IPS-NIHi11 (cell line): ENCODE measurements at places on chromosomes 4 and X.
A peak's percentile ranks its signal among the peaks of the same experiment; 100 is the strongest.

- no peak for DNase-seq
Observed at GRCh38 chr4:186958726-186959350, 235.2 kb upstream of the FAT1 start.

DNA sequence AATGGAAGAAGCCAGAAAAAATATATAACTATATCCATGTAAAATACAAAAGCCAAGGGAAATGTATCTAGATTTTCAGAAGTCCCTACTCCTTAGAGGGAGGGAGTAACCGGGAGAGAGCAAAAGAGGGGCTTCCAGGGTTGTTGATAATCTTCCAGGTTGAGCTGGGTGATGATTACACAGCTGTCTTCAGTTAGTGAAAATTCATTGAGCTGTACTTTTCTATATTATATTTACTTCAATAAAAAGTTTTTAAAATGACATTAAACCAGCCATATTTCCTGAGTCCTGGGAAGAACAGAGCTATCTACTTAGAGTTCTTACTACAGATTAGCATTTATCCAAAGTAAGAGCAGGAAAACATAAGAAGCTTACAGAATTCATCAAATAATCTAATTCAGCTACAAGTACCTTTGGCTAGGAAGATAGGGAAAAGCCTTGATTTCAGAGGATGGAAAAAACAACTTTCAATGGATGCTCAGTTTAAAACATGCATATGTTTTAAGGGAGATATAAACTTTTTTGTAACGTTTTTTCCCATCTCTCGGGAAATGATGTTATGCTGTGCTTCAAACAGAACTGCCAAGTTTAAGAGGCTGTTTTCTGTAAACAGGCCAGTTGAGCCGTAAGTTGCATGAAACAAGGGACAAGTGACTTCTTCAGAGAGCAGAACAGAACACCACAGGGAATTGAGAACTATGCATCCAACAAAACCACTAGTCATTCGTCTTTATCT, 204.6 kb downstream of the SCFD2 start:
- no peak for DNase-seq

DNA sequence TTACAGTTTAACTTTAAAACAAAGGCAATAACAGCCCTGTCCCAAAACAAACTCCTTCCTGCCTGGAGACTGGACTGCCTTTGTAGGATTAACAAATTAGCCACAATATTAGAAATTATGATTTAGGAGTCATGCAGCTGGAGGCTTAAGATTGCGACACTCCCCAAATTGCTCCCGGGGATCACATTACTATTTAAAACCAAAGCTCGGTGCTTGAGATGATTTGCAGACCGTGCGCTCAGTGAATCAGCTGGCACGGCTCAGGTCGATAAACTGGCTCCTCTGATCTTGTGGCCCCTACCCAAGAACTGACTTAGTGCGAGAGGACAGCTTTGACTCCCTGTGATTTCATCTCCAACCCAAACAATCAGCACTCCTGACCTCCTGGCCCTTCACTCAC, 829.3 kb downstream of the NLGN4X start:
- DNase-seq = no peak

DNA sequence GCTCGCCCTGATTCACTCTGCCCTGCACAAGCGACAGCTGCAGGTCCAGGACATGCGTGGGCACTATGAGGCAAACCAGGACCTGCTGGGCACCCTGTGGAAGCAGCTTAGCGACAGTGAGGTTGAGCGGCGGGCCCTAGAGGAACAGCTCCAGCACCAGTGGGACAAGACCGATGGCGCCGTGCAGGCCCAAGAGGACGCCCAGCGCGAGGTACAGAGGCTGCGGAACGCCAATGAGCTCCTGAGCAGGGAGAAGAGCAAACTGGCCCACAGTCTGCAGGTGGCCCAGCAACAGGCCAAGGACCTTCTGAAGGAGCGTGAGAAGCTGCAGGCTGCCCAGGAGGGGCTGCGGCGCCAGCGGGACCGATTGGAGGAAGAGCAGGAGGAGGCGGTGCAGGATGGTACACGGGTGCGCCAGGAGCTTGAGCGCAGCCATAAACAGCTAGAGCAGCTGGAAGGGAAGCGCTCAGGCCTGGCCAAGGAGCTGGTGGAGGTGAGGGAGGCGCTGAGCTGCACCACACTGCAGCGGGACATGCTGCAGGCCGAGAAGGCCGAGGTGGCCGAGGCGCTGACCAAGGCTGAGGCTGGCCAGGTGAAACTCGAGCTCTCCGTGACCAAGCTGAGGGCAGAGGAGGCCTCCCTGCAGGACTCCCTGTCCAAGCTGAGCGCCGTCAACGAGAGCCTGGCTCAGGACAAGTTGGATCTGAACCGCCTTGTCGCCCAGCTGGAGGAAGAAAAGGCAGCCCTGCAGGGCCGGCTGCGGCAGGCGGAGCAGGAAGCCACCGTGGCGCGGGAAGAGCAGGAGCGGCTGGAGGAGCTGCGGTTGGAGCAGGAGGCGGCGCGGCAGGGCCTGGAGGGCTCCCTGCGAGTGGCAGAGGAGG, 12.8 kb downstream of the SMIM10L2A start:
- no peak for DNase-seq

GRCh38 chr4:19832411-19832810, 419.3 kb upstream of the SLIT2 start:
- DNase-seq = no peak

- DNase-seq = no peak
Observed at GRCh38 chr4:48698029-48698971, 81.8 kb downstream of the FRYL start.

GRCh38 chr4:109025471-109026076, 262.7 kb upstream of the ETNPPL start:
- no peak for DNase-seq

- DNase-seq = no peak
Observed at GRCh38 chrX:23373129-23373804, 38.6 kb downstream of the PTCHD1 start.

DNA sequence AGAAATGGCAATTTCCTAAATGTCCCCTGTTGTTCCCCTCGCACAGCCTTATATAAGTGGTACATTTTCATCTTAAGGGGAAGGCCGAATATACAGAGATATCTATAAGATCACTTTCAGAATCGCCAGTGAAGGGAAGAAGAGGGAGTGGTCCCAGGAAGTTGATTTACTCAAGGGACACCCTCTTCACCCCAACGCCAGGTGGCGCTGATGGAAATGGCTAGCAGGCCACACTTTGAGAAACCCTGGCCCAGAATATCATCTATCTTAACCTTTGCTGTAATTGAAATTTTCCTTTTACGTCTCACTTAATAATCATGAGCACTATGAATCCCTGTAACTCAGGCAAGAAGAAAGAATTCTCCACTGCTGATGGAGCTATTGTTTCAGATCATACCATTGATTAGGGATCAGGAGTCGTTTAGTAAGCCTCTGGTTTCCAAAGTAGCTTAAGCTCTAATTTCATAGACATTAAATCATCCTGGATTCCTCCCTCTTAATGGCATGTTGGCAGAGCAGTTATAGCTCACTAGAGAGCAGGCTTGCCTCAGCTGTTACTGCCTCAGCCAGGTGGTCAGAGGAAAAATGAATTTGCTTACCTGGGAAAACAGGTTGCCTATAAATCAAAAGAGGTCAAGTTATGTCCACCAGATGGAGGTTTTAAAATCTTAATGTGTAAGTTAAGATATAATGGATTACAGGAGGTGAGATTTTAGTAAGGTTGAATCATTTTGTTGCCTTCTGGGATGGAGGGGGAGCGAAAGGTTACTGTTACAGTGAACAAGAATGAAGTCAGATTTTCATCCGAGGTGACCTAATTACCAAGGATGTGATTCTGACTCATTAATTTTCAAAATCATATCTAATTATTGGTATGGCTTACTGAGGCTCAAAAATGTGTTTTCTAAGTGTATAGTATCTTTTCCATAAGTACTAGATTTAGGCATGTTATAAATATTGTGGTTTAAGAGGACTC, 941.2 kb upstream of the TENM3 start:
- peak; percentile 59 for DNase-seq

GRCh38 chr4:123244137-123244536, 152.5 kb upstream of the SPRY1 start:
- no peak for DNase-seq

DNA sequence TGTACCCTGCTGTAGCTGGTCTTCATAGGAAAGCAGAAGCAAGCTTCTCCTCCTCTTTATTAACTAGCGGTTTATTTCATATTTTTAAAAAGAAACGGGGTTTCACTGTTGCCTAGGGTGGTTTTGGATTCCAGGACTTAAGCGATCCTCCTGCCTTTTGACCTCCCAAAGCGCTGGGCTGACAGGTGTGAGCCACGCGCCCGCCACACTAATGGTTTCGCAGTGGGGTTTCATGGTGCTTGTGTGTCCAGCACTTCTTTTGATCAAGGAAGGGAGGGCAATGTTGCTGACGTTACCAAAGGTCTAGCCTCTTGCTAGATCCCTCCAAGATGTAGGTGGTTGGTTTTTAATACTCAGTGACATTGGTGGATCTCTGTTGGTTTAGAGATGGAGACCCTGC, 1.4 kb downstream of the MAEA start:
- no peak for DNase-seq

- peak; percentile 72 for DNase-seq
Observed at GRCh38 chr4:176002007-176002613, 63.5 kb upstream of the WDR17 start.

DNA sequence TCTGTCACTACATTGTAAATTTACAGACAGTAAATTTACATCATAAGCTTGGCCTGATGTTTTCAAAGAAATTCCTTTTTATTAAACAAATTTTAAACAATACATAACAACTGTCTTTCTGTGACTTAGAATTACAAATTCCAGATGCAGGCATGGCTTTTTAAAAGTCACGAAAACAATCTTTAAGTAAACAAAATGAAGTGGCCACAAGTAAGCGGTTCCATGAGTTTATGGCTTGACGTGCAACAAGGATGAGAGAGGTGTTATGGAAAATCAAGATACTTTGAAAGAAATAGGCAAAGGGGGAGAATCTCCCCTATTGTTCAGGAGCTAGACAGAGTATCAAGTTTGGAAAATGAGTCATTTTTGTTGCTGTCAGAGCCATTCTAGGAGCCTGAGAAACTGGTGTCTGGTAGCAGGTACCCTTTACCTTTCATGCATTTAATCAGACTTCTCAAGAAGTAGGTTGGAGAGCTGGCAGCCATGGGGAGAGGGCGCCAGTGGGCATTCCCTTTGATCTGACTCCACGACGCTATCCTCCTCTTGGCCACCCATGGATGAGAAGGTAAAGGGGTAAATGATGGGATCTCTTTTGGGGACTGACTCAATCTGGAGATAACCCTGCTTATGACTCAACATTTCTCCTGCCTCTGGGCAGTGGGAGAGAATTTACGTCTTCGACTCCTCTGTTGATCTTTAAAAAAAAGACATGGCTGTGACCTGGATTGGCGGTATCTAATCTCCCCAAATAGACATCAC, 217.2 kb downstream of the SPRY1 start:
- no peak for DNase-seq

- no peak for DNase-seq
Observed at GRCh38 chr4:133130171-133130570, 18.9 kb upstream of the PCDH10 start.

DNA sequence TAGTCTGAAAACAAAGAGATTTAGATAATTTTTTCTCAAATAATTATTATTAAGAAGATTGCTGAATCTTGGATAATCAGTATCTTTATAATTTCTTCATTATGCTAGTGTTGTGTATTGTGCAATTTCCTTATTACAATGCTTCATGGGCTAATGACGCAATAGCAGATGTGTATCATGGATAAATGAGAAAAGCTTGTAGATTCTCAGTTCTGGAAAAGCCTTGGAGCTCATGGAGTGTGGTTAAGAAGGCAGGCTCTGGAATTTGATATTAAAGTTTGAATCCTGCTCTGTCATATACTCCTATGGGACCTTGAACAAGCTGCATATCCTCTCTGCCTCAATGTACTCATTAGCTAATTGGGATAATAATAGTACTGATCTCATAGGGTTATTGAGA, 18.9 kb upstream of the CXCL8 start:
- DNase-seq = no peak

DNA sequence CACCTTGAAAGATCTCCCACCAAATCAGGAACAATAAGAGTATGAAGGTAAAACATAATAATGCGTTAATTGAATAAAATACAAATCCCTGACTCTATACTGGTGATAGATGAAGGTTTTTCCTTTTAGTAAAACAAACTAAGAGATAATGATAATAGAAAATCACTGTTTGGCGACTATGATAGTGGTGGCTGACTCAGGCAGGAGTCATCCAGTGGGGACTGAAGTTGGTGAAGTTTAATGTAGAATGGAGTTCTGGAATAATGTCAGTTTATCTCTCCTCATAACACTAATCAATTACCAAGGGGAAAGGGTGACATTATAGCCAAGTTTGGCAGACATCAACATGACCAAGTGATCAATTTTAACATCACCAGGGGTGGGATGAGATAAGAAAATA, 21.3 kb downstream of the ABCG2 start:
- no peak for DNase-seq

DNA sequence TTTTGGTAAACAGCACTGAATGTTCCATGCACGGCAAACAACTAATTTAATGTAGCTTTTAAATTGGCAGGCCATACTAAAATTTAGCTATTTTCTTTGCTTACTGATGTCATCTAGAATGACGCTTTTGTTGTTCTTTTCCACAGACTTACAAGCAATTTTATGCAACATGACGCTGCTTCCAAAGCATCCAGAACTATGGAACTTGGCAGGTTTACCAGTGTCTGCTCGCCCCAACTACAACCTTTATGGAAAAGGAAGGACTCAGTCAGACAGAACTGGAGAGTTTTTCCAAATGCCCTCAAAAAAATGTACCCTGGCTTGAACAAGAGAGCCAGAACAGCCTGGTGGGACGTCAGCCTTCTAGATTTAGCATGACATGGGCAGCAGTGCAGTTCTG, 58.7 kb downstream of the ANOS1 start:
- no peak for DNase-seq

GRCh38 chr4:8910100-8910821, 38.6 kb upstream of the HMX1 start:
- DNase-seq = peak; percentile 14

DNA sequence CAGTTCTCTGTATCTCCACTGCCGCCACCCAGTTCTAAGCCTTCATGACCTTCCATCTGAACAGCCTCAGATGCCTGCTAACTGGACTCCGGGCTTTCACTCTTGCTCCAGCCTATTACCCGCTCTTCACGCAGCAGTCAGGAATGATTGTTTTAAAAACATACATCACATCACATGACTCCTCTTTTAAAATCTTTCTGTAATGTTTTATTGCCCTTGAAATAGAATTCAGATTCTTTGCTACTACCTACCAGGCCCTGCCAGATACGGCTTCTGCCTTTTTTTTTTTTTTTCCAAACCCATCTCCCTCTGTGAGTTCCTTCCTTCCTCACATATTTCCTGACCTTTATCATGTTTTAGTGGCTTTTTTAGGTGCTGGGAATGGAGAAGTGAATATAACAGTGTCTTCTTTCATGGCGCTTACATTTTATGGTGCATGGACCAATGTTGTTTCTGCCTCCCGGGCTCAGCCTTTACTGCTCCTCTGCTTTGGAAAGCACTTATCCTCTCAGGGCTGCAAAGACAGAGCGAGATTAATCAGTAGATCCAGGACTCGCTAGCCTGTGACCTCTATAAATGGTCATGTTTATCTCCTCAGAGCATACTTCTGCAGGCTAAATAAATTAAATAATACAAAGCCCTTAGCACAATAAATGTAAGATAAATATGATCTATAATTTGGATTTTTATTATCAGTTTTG, 58.0 kb downstream of the FBXO8 start:
- no peak for DNase-seq
